Erythroblast (primary cell): ENCODE measurements at places on chromosomes 16 and 17.

DNA sequence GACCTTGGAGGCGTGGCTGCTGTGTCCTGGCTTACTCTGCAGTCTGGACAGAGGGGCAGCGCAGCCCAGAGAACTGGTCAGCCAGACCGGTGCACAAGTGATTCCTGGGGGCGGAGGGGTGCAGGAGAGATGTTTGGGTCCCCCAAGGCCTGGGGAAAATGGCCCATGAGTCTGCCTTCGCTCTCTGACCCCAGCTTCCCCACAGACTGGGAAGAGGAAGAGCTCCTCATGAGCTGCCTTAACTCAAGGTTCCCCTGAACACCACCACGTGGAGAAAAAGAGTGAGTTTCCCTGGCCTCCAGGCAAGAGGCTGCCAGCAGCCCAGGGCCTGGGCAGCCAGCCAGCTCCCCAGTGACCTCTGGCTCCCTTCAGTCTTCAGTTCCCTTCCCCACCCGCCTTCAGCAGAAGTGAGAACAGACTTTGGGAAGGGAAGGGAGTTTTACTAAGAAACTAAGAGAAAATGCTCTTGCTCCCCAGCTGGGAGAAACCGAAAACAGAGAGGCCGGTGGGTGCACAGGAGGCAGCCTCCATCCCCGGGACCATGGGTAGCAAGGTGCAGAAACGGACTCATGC, 2.0 kb upstream of the C17orf99 start:
- DNase-seq: peak; percentile 80

DNA sequence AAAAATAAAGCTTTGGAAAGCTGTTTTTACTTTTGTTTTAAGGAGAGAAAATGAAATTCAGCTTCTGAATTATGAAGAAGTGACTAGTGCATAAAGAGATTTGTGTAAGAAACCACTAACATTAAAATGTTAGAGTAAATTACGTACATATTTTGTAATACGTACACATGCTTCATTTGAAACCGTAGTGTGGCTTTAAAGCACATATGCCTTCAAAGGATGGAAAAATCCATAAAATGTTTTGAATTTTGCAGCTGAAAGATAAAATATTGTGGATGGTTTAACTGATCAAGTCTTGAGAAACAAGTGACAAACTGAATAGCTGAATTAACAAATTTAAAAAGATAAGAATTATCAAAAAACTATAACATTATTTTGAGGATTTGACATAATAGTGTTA, 35.4 kb downstream of the COX10 start:
- no peak for DNase-seq

DNA sequence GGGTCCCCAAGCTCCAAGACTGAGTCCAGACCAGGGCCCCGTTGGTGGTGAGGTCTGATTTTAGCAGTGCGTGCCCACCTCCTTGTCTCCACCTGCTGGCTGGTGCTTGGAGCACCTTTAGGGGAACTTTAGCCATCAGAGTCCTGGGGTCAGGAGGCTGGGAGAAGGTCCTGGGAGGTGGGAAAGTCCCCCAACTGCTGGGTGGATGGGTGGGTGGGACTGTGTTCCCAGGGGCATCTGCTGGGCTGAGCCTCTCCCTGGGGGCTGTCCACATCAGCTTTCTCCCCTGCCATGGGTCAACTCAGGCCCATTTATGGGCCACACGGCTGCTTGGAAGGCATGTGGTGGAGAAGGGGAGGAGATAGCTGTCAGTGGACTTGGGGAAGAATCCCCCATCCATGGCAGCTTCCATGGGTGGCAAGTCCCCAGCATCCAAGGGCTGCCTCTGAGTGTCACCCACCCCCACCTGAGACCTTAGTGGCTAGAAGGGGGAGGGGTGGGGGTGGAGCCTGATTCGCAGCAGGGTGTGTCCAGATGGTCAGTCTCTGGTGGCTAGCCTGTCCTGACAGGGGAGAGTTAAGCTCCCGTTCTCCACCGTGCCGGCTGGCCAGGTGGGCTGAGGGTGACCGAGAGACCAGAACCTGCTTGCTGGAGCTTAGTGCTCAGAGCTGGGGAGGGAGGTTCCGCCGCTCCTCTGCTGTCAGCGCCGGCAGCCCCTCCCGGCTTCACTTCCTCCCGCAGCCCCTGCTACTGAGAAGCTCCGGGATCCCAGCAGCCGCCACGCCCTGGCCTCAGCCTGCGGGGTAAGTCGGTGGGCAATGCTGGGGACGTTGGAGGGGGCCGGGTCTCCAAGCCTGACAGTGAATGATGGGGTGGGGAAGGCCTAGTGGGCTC, at the start of gene TRPV2:
Gene TRPV2 (plus strand): TSS at position 541 of the 894 bp plus-strand sequence. CDS start 2,098 bp downstream, outside the sequence.
- peak; percentile 59 for DNase-seq

DNA sequence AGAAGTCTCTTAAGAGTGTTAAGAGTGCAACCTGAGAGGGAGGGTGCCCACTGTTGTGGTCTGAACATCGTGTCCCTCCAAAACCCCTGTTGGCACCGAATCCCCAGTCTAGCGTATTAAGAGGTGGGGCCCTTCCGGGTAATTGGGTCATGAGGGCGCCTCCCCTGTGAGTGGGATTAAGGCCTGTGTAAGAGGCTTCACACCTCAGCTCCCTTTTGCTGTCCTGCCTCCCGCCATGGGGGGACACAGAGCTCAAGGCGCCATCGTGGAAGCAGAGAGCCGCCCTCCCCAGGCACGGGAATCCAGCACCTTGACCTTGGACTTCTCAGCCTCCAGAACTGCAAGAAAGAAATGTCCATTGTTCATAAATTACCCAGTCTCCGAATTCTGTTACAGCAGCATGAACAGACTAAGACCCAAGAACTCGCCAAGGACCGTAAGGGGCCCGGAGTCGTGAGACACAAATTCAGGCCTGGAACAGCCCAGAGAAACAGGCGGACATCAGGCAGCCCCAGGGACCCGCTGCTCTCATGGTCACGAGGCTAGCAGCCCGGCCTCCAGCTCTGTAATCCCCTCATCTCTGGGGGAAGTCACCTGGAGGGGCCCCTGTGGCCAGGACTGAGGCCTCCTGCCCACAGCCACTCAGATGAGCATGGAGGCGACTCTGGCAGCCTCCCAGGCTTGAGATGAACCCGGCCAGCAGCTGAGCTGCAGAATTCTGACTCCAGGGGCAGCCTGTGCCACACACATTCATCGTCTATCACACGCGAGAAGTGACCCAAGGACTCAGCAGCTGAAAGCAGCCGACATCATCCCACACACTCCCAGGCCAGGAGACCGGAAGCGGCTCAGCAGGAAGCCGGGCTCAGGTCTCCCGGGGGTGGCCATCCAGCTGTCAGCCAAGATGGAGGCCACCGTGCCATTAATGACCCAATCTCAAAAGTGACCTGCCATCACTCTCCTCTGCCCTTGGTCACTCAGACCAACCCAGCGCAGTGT, 12.8 kb upstream of the CHMP6 start:
- no peak for DNase-seq

- no peak for DNase-seq
These were observed 136.6 kb upstream of the WSB1 start for GRCh38 chr17:27157297-27157696.

DNA sequence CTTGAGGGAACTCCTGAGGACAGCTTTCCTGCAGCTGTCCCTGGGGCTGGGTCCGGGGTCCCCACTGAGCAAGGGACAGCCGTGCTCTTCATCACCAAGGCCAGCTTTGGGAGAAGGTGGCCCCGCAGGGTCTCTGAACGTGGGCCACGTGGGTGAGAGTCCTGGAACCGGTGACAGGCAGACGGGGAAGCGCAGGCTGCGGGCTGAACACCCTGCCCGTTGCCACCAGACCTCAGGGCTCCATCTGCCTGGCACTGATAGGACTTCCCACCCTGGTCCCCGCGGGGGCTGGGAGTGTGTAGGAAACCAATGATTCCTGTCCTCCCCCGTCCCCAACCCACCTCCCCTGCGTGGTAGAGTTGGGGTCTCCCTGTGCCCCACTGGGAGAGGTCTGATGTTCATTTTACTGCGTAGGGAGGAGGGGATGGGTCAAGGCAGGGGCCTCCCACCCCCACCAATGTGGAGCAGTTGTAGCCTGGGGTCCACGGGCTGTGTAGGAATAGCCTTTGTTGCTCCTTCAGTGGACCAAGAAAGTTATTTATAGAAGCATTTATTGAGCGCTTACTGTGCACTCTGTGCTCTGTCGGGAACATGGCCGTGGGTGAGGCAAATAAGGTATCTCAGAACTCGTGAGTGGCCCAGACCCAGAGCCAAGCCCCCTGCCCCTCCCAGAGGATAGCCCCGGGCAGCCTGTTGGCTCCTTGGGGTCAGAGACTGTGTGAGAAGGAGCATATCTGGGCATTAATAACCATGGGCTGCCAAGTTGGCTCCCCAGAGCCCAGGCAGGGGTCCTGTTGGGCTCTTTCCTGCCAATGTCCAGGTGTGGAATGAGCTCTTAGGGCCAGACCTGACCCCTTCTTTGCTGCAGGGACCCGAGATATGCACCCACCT, 1.3 kb downstream of the ADGRG1 start:
- DNase-seq: peak; percentile 41

- no peak for DNase-seq
These were observed 67.7 kb upstream of the TANC2 start for GRCh38 chr17:62898239-62898864.

GRCh38 chr17:40345994-40346764, 18.4 kb downstream of the GJD3 start:
- DNase-seq: no peak

- no peak for DNase-seq
These were observed 82.5 kb downstream of the OR1D5 start for GRCh38 chr17:2980904-2981246.

- no peak for DNase-seq
These were observed 16.3 kb downstream of the ANKFN1 start for GRCh38 chr17:56169621-56170020.

DNA sequence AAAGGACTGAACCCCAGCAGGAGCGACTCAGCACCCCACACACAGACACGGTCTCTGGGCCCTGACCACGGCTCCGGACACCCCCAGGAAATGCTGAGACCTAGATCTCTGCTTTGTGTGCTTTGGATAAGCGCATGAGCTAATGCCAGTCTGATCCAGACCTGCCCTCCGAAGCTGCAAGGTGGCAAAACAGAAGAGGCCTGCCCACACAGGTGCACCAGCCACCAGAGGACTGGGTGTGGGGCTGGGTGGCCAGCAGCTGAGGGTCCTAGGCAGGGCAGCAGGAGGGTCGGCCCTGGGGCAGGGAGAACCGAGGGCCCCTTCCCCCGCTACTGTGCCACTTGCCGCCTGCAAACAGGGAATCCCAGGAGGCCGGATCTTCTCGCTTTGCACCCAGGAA, 30.7 kb upstream of the EIF1 start:
- DNase-seq: no peak

- DNase-seq: no peak
These were observed 156.6 kb upstream of the SDK2 start for GRCh38 chr17:73800893-73801292.

DNA sequence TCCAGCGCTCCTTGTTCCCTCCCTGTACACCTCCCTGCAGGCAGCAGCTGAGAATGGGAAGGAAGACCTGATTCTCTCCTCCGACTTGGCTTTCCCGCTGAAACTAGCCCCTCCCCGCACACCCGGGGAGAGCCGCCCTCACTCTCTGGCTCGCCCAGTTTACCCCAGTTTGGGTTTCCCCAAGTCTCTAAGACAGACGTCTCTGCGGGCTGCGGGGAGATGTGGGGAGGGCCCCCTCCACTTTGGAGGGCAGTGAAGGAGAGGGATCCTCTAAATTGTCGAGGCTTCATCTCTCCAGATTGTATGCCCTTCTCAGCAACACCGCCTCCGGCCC, 797 bp downstream of the GRB7 start:
- DNase-seq: no peak

- DNase-seq: peak; percentile 50
These were observed 664 bp upstream of the NKD1 start for GRCh38 chr16:50547340-50548124.

DNA sequence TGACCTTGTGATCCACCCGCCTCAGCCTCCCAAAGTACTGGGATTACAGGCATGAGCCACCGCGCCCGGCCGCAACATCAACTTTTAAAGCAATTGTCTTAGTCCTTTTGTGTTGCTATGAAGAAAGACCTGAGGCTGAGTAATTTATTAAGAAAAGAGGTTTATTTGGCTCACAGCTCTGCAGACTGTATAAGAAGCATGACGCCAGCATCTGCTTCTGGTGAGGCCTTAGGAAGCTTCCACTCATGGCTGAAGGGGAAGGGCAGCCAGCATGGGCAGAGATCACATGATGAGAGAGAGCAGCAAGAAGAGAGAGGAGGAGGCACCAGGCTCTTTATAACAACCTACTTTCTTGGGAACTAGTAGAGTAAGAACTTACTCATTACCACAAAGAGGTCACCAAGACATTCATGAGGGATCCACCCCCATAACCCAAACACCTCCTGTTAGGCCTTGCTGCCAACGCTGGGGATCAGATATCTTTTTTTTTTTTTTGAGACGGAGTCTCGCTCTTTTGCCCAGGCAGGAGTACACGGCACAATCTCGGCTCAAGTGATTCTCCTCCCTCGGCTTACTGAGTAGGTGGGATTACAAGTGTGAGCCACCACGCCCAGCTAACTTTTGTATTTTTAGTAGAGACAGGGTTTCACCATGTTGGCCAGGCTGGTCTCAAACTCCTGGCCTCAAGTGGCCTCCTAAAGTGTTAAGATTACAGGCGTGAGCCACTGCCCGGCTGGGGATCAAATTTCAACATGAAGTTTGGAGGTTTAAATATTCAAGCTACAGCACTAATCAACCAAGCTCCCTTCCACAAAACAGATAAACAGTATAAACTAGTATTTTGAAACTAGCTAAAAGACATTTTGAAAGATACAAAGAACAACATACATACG, 21.4 kb upstream of the GPT2 start:
- no peak for DNase-seq

DNA sequence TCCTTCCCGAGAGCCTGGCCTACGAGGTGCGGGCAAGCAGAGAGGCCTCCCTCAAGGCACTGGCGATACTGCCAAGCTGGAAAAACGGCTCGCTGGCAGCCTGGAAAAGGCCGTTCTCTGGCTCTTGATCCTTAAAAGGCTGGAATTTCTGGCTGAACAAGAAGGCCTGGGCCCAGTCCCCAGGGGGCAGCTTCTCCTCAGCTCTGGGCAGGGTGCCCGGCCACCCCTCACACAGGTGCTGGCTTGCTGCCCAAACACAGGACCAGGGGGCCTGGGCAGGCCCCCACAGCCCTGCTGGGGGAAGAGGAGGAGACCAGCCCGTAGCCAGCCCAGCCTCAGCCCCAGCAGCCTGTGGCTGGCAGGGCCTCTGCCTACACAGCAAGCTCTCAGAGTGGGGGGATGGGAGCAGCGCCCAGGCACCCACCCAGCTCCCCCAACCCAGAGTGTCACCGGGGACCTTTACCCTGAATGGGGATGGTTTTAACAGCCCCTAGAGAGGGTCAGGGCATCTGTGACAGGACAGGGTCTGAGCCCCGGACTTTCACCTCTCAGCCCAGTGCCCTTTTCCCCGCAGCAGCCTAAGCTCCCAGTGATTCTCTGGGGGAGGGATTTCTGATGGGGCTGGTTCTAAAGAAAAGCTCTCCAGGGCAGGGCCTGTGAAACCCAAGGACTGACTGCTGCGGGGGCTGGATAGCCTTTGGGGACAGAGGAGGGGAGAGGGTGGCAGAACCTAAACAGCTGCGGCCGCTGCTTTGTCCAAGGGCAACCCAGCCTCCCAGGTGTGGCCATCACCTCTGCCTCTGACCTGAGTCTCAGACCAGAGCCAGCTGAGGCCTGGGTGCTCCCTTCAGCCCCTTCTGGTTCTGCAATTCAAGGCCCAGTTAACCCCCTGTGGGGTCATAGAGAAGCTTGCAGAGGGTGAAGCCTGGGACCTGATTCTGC, 38.6 kb upstream of the TOB1 start:
- DNase-seq: no peak
